ENCODE measurements at places on chromosomes 7 and 10.

- DNase-seq, result no peak
These were observed 405.2 kb upstream of the NPVF start for GRCh38 chr7:25633426-25634036.

GRCh38 chr7:49407205-49407604, 366.2 kb upstream of the VWC2 start:
- DNase-seq, result no peak

GRCh38 chr10:92999191-92999590, 61.4 kb upstream of the CYP26C1 start:
- DNase-seq, result no peak

GRCh38 chr10:100863433-100863832, 49.3 kb upstream of the SLF2 start:
- DNase-seq, result no peak

DNA sequence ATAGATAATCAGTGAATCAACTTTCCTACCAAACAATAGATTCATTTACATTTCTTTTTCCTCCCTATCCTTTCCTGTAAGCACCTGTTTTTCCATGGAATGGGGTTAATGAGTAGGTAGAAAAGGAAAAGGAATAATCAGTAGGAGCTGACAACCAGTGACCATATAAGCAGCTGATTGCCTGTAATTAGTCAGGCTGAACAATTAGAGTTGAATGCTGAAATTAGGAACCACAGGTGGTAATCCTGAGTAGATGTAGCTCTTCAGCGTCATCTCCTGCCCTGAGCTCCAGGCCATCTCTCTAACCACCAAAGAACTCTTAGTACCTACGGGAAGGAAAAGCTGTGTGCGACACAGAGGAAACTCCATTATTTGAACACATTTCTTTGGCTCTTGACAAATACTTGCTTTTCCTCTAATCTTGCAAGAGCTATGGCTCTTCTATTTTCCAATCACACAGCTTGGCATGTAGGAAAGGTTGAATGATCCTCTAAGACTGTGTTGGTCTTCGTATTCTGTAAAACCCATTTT, 63.8 kb downstream of the KLHDC10 start:
- peak; percentile 42 for DNase-seq

DNA sequence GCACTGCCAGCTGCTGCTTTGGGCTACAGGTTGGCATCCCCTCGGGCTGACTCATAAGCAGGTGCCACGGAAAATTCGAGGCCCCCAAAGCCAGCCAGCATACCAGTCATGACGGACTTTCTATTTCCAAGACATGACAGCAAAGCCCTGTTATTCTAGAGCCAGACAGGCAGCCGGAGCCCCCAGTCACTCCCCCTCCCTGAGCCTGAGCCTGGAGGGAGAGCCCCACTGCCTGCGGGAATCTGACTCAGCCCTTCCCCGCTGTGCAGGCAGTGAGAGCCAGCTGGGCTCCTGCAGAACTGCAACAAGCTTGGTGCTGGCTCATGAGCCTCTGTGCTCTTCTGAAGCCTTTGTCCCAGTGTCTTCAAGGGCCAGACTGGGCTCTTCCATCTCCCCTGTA, 15.8 kb downstream of the BTBD16 start:
- no peak for DNase-seq

- no peak for DNase-seq
These were observed 19.3 kb upstream of the ACHE start for GRCh38 chr7:100914879-100915447.

- DNase-seq, result no peak
These were observed 13.7 kb downstream of the AHCYL2 start for GRCh38 chr7:129238546-129238945.

GRCh38 chr7:71131256-71132126, 453 bp upstream of the GALNT17 start:
- DNase-seq, result peak; percentile 28

GRCh38 chr10:111137587-111137986, 60.8 kb downstream of the ADRA2A start:
- DNase-seq, result no peak

- no peak for DNase-seq
These were observed 149.3 kb downstream of the ELFN1 start for GRCh38 chr7:1819259-1819841.

- DNase-seq, result no peak
These were observed 285.0 kb downstream of the BMPER start for GRCh38 chr7:34190299-34190698.

DNA sequence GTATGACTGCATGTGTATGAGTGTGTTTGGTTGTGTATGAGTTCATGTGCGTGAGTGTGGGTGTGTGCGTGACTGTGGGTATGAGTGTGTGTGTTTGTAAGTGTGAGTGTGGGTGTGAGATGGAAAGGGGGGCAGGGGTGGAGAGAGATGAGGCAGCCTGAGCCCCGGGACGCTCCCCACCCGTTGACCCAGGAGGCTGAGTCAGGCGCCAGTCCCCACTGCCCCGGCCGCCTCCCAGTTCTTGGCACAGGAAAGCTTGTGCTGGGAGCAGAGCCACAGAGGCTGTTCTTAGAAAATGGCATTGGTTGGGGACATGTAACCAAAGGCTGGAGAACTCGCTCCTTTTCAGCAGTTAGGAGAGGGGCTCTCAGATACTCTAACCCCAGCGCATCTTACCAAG, 27.8 kb upstream of the NUB1 start:
- DNase-seq, result no peak

DNA sequence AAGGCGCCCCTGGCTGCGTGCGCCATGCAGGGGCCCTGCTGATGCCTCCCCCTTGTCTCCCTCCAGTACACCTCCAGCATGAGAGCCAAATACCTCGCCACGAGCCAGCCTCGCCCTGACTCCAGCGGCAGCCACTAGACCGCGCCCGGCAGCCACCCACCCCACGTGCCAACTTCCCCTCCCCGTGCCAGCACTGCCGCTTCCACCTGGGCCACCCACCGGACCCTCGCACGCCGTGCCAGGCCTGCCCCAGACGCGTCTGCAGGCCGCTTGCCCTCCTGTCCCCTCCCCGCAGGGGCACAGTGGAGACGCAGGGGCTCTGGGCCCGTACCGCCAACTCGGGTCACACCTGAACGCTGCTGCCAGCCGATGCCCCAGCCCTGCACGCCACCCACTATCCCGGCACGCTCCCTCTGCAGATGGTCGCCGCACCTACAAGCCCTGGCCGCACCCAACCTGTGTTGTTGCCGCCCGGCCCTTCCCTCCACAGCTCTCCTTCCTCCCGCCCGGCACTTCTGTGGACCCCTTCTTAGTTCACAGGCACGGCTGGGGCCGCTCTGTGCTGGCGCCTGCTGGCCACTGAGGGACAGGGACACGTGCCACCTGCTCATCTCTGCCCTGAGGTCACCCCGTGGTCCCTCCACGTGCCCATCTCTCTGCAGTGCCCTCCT, 26.3 kb upstream of the AMZ1 start:
- no peak for DNase-seq

DNA sequence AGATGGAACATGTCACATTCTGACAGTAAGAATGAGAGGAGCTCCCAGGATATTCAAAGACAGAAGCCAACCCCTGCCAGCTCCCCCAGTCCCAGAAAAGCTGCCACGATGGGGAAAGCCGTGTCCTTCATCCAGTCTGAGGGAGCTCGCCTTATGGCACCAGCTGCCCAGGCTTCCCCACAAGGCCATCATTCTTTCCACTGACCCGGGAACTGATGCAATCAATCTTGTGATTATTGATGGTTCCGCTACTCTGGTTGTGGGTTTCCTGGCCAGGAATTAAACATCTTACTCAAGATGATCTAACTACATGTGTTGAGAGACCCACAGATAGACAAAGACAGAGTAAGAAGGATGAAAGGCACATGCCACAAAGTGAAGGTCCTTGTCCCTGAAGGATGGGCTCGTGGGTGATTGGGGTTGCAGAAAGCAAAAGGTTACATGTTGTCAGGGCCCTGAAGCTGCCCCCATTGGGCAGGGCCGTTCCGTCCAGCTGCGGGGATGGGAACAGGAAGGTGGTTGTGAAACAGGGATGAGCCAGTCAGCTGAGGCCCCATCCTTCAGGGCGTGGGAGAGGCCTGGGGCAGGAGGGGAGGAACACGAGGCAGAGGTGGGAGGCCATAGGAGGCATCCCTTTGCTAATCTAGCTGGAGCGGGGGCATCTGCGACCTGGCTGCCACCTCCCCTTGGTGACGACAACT, 127.6 kb downstream of the OAT start:
- no peak for DNase-seq

DNA sequence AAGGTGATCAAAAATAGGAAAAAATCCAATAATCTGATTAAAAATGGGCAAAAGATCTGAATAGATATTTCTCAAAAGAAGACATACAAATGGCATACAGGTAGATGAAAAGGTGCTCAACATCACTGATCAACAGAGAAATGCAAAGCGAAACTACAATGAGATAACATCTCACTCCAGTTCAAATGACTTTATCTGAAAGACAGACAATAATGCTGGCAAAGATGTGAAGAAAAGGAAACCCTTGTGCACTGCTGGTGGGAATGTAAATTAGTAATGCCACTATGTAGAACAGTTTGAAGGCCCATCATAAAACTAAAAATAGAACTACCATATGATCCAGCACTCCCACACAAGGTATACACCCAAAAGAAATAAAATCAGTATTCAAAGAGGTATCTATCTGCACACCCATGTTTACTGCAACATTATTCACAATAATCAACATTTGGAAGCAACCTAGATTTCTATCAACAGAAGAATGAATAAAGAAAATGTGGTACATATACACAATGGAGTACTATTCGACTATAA, 85.0 kb downstream of the LRRN3 start:
- no peak for DNase-seq

GRCh38 chr10:124253006-124253405, 159.6 kb upstream of the CHST15 start:
- no peak for DNase-seq

DNA sequence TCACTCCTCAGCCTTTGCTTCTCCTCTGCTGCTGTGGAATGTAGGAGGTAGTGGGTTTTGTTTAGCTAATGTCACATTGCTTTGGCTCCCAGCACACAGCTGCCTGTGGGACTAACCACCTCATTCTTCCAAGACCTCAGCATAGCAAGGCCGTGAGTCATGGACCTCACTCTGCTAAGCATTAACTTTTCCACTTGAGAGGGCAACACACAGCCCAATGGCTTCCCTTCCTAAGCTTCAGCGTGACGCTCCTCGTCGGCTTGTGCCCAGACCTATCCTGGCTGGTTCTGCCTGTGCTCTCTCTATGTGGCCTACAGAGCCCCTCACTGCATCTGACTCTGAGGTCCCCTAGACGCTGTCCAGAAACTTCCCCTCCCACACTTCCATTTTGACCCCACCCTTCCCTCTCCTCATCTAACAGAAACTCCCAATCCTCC, 23.3 kb downstream of the MYOF start:
- DNase-seq, result no peak

DNA sequence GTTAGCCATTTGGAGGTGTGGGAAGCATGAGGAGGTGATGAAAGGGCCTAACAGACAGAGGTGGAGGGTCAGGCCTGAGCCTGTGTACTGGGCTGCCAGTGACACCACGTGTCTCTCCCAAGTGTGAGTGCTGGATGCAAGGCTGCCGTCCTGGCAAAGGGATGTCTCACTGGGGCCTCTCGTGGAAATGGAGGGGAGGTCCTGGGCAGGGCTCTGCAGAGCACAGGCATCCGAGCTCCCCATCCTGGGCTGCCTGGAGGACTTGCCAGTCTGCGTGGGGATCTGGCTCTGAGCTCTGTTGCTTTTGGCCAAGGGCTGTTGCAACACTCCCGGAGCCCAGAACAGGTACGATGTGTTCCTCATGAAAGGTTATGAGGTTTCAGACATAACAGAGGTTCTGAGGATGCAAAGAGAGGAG, 77.3 kb downstream of the GRK5 start:
- DNase-seq, result no peak

- peak; percentile 98 for DNase-seq
These were observed 289.4 kb upstream of the SP8 start for GRCh38 chr7:21076054-21076453.

DNA sequence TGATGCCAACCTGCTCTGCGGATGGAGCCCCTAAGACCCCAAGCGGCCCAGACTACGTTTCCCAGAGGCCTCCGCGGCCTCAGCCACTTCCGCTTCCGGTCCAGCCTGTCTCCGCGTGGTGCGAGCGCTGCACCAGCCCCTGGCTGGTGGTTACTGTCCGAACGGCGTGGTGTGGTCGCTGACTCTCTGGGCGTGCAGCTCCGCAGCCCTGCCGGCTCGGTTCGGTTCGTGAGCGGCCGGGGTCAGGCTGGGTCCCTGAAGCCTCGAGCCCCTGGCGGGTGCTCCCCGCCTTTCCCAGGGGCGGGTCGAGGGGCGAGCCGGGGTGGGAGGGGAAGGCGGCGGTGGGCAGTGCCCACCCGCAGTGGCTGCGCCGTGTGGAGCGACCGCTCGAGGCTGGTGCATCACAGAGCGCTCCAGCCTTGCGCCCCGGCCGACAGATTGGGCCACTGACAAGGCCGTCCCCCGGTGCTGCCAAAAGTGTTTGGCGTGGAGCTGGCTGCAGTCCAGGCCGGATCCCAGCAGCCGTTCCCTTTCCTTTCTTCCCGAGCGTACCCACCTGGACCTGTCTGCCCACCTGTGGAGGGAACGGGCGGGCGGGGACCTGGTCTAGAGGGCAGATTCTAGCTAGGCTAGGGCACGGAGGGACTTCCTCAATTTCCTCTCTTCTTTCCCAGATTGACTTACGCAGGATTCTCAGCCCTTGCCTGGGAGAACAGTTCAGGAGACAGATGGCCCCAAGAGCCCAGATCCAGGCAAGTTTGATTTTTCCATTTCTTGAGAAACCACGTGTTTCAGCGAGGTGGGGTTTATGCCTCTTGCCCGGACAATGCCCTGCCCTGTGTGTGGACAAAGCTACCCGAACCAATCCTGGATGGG, at the start of gene ZNF485:
Gene ZNF485 (plus strand): TSS at position 116 of the 876 bp plus-strand sequence. CDS start 613 bp downstream, at position 729.
- DNase-seq, result peak; percentile 29

DNA sequence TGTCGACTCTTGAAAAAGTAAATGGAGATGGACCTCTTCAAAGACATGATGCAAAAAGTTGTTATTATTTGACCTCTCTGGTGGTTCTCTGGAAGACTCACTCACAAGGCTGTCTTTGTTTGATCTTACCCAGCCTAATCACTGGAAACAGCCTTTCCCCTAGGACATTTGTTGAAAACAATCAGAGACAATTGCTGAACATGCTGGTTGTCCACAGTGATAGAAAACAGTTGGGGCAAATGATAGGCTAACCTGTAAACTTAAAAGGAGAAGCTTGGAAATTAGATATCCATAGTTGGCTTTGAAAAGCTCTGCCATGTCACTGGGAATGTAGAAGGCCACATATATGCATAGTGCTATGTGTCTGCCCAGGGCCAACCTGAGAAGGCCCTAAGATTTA, 22.9 kb upstream of the TES start:
- no peak for DNase-seq

DNA sequence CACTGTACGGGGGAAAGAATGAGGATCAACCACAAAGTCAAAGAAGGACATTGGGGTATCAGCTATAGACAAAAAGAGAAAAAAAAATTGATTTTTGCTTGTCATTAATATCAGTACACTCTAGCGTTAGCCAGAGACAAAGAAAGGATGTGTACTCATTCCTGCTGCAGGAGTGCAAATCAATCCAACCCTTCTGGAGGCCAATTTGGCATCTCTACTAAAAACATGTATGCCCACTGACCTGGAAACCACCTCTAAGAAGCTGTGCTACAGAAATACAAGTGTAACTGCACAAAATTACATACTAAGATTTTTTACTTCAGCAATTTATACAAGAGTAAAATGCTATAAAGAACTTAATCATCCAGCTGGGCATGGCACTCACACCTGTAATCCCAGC, 13.6 kb downstream of the NSMCE4A start:
- DNase-seq, result no peak

Measured in NCI-H748 treated with DMSO at 0.1 percent for 48 hours (cell line).